ENCODE measurements at places on chromosomes 5 and 9.

GRCh38 chr5:157912621-157913325, 53.8 kb upstream of the CLINT1 start:
- DNase-seq, result peak; percentile 68

GRCh38 chr9:86099701-86100364, 475 bp upstream of the GOLM1 start:
- peak; percentile 27 for DNase-seq

DNA sequence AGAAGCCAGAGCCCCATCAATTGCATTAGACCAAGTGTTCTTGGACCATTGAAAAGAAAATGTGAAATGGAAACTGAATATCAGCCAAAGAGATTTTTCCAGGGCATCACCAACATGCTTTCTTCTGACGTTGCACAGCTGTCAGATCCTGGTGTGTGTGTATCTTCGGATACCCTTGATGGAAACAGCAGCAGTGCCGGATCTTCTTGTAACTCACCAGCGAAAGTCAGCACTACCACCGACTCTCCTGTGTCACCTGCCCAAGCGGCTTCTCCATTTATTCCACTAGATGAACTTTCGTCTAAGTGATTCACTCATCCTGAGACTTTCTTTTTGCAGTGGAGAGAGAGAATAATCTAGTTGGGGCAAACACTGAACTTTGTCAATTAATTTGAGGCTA, 75.7 kb downstream of the PIP5K1B start:
- DNase-seq, result peak; percentile 1

- no peak for DNase-seq
Observed at GRCh38 chr5:114477816-114478334, 116.0 kb downstream of the KCNN2 start.

DNA sequence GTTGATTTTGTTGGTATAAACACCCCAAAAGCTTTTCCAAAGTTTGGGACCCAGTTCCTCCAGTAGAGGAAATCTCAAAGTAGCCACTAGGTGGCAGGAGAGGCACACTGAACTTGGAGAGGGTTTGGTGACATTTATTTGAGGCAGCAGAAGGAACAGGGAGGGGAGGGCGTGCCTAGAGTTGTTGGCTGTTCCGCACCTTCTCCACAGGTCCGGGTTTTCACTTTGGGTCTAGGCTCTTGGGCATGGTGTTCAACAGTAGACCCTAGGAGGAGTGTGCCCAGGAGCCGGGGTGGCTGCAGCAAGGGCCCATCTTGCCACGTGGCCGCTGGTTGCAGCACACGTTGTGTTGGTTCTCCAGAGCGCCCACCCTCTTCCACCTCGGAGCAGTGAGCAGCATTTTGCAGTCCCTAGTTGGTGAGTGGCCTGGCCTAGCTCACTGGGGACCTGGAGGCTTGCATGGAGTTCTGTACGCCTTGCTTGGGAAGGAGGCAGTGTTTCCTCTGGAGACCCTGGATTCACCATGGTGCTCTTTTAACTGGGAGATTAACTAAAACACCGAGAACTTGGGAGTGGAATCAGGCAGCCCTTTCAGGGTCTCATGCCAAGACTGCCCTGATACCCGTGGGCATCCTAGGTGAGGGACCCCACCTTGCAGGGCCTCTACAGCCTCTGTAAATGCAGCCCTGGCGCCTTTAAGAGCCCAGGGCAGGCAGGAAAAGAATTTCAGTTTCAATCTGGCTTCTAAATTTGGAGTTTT, 28.2 kb downstream of the PTPA start:
- peak; percentile 83 for DNase-seq

GRCh38 chr9:84121991-84122523, 141.5 kb downstream of the RMI1 start:
- peak; percentile 30 for DNase-seq

DNA sequence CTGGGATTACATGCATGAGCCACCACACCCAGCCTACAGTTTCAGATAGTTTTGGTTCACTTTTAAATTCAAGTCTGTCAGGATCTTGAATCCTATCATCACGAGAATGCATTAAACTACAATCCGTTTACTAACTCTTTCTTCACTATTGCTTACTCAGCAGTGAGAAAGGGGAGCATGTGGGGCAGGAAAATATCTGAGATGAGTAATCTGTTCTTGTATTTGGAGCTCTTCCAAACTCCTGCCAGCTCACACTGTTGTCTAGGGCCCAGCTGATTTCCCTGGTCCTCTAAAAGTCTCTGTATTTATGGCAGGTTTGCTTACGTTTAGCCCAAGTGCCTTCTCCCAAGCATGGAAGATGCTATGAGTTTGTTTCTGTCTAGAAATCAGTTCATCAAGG, 152.2 kb downstream of the FGF18 start:
- no peak for DNase-seq

DNA sequence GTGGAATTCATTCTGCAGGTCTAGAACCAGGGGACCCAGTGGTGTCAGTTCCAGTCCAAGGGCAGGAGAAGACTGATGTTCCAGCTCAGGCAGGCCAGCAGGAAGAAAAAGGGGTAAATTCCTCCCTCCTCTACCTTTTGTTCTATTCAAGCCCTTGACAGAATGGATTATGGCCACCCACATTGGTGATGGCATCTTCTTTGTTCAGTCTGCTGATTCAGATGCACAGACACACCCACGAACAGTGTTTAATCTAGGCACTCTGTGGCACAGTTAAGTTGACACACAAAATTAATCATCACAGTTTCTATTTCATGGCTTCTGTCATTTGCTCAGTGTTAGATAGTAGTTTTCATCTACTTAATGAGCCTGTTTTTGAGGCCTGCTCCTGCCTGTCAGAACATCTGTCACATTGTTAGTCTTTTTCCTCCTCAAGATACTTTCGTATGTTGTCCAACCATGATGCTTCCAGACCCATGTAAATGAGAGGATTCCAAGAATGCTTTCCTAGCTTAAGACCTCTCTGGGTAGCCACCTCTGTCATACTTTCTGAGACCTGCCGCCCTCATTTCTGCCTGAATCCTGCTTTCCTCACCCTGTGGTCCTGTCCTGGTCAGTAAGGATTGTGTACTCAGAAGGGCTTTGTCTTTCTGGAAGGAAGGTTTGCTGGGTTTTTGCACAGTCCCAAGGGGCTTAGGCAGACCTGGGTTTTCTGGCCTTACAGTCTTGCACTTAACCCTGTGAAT, 72.5 kb downstream of the SPIN1 start:
- DNase-seq, result no peak

GRCh38 chr9:4741365-4742089, 525 bp upstream of the AK3 start:
- DNase-seq, result peak; percentile 40

GRCh38 chr5:124663101-124663506, 83.3 kb downstream of the ZNF608 start:
- DNase-seq, result no peak

DNA sequence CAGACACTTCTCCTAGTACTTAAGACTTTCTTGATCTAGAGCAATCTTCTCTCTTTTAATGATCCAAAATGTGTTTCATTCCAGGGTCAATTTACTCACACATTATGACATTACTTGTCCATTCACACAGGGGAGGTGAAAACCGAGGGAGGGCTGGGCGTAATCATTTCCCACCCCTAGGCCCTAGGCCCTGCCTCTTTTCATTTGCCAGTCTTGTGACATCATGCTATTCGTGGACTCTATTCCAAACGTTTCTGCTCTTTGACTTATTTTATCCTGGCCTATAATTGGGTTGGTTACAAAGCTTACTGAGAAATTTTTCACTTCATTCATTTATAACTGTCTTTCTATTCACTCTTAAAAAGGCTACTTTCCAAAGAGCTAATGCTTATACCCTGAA, 2.4 kb downstream of the DCAF12 start:
- DNase-seq, result no peak

GRCh38 chr5:40549616-40550015, 130.1 kb upstream of the PTGER4 start:
- no peak for DNase-seq

- DNase-seq, result no peak
Observed at GRCh38 chr9:117777823-117778222, 73.6 kb downstream of the TLR4 start.

DNA sequence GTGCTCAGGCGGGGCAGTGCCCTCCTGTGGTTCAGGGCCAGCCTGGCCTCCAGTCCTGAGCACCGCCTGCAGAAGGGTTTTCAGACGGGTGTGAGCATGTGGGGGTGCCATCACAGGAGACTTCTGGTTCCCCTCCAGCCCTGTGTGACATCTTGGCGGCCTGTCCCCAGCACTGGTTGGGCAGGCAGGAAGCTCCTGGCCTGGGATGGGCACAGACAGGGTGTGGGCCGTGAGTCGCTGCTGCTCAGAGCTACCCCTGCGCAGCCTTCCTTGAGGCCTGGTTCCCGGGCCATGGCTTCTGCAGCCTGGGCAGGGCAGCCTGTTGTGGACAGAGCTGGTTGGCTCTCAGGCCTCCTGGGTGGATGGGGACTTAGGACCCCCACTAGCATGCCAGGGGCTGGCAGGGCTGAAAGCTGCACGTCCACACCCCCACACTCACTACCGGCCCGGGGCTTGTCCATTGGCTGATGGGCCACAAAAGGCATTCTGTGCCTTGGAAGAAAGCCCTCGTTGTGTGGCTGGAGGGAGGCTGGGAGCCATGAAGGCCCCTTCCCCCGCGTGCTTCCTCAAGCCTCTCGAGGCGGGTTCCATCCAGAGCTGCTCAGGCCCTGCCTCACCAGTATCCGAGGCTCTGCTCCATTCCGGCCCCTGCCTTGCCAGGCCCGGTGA, 58.7 kb downstream of the RXRA start:
- DNase-seq, result no peak

GRCh38 chr5:36876299-36876964, at the start of gene NIPBL:
NIPBL (plus strand) TSS chr5:36876769; CDS start chr5:36953697, 76,928 bp downstream.
- peak; percentile 98 for DNase-seq

DNA sequence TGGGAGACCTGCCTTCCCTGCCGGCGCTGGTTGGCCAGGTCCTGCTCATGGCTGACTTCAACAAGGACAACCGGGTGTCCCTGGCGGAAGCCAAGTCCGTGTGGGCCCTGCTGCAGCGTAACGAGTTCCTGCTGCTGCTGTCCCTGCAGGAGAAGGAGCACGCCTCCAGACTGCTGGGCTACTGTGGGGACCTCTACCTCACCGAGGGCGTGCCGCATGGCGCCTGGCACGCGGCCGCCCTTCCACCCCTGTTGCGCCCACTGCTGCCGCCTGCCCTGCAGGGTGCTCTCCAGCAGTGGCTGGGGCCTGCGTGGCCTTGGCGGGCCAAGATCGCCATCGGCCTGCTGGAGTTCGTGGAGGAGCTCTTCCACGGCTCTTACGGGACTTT, 10.6 kb downstream of the DIPK1B start:
- no peak for DNase-seq
